ENCODE measurements at places on chromosomes 4 and X. TPM values are rescaled to one million over a fixed set of nuclear protein-coding genes. Genes with fewer than 3 reads are reported as not detected.

- DNase-seq, result no peak
These were observed 129.1 kb downstream of the EGF start for GRCh38 chr4:110041735-110042134.

DNA sequence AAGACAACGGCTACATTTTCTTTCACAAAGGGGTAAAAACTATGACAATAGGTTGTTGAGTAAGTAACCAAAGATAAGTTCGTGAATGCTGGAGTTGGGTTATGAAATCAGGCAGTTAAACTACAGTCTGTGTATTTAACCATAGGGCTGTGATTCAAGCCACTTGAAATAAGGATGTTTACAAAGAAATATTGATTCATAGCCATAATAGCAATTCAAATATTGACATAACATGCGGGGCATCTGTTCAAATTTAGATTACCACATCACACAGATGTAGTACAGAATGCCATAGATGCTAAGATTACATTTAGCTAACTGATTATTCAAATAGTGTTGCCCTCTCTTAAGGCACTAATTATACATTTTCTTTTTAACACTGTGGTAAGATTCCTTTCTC, 364.1 kb downstream of the FSTL5 start:
- peak; percentile 2 for DNase-seq

GRCh38 chr4:545612-546011, 30.5 kb downstream of the TMEM271 start:
- no peak for DNase-seq

- DNase-seq, result peak; percentile 66
These were observed 30.0 kb downstream of the IRF2 start for GRCh38 chr4:184444215-184444952.

DNA sequence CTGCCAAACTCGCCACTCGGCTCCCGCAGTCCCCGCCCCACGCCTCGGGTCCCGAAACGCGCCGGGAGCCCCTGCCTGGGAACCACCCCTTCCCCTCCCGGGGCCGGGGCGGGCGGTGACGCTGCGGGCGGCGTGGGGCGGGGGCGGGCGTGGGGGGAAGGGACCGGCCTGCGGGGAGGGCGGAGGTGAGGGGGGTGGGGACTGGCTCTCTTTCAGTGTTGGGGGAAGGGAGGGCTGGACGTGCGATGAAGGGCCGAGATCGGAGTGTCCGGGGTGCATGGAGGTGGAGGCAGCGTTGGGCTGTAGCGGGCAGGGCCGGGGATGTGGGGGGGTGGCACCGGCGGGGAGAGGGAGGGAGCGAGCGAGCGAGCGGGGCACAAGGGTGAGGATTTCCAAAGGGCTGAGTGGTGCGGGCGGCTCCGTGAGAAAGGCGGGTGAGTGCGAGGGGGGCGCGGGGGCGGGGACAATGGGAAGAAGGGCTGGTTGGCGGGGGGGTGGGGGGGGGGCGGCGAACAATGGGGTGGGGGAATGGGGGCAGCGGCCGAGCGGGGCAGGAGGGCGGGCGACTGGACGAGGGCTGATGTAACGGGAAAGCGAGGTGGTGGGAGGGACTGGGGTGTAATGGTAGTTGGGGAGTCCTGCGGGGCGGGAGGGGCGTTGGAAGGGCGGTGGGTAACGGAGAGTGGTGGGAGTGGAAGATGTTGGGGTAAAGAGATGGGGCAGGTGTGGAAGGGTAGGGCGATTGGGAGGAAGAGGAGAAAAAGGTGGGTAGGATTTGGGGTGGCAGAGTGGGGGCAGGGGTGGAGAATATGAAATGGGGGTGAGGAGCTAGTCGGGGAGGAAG, 578 bp downstream of the DCUN1D4 start:
- peak; percentile 56 for DNase-seq

GRCh38 chrX:100477467-100477866, 67.4 kb upstream of the PCDH19 start:
- DNase-seq, result no peak

DNA sequence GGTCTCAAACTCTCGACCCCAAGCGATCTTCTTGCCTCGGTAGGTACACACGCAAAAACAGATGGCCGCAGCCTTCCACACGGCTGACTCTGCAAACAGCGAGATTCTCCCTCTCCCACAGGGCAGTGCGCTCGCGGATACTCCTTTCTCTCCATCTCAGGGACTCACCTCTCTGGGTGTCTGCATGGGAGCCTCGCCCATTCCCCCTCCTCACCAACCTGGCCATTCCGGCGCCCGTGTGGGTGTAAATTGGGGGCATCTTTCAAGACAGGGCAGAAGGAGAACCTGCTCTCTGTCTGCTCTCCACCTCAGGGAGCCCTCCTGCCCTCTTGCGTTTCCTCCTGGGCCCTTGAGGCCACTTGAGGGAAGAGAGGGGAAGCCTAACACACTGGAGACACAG, 4.4 kb downstream of the CTAG2 start:
- DNase-seq, result no peak

SAP30 gene
- total RNA-seq, result 3.8 TPM

GRCh38 chr4:150510176-150510865, 71.6 kb upstream of the MAB21L2 start:
- peak; percentile 86 for DNase-seq

- peak; percentile 65 for DNase-seq
These were observed 917 bp downstream of the PCDH18 start for GRCh38 chr4:137531168-137531985.

- DNase-seq, result no peak
These were observed 593.3 kb downstream of the KCTD8 start for GRCh38 chr4:43855283-43855682.

DNA sequence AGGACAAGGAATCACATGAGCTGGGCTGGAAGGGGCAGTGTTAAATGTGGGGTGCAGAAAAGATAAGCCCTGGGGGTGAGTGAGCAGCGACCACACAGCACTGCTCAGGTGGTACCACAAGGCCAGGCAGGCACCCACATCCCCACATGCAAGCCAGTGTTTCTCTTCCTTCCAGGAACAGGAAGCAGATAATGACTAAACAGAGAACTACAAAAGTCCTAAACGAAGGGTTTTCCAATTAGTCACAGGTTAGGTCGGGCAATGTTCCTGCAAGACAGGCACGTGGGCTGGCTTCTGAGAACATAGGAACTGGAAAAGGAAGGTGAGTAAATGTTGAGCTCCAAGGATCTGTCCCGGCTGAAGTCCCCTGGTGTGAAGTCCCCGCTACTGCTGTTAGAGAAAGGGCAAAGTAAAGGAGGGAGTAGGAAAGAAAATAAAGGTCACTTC, 19.5 kb downstream of the RELL1 start:
- DNase-seq, result peak; percentile 95

BMX gene
- total RNA-seq, result not detected

- DNase-seq, result peak; percentile 33
These were observed 22.1 kb downstream of the PKD2 start for GRCh38 chr4:88029556-88029955.
